Activated naive CD4-positive, alpha-beta T cell treated with anti-CD3 and anti-CD28 coated beads for 36 hours (primary cell): ENCODE measurements at places on chromosomes 16 and 17.
A peak's percentile ranks its signal among the peaks of the same experiment; 100 is the strongest.

DNA sequence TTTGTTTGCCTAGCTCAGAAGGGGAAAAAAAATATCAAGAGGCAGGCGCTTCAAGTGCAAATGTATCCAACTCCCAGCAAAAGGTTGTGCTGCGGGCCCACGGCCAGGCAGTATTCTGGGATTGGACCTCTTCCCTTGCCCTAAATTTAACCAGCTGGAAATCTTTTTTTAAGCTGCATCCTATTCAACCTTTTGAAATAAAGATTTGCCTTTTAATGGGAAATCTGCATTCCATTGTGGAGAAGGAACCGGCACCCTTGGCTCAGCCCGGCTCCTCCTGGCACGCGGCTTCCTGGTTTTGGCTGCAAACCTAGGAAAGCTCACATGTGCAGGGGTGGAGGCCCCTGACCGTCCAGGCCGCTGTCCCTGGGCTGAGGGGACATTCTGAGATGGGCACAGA is 38.8 kb upstream of the ENPP7 start:
- peaks cover 4% of the 10 kb centered on the region for H3K4me1 ChIP-seq
- H3K4me3 ChIP-seq: no peak overlapping the region
- DNase-seq: no peak
- peaks cover 26% of the 10 kb centered on the region for H3K27me3 ChIP-seq
- no peaks in the 10 kb centered on the region for H3K36me3 ChIP-seq

DNA sequence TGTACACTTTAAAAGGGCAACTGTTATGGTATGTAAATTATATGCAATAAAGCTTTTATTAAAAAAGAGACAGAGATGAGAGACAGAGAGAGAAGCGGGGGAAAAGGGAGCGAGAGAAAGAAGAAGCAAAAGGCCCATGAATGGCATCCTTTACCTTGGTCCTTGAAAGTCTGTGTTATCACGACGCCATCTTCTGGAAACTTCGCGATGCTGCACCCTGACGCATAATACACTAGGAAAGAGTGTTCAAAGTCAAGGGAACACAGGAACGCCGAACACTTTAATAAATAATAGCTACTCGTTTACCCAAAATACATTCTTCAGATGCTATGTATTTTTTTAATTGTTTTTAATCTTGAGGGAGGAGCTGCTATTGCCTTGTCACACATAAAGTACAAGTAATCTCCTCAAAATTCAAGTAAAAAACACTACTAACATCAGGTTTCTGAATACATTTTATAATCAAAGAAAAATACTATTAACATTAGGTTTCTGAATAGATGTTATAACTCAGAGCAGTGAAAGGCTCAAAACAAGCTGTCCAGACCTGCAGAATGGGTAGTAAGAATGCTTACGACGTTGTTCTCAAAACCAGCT is 23.0 kb upstream of the SLC38A8 start:
- H3K4me3 ChIP-seq: no peak overlapping the region
- DNase-seq: peak; percentile 67
- no peak overlapping the region for H3K27ac ChIP-seq
- H3K27me3 ChIP-seq: no peaks in the 10 kb centered on the region

- H3K36me3 ChIP-seq: peaks cover 18% of the 10 kb centered on the region
- H3K27me3 ChIP-seq: no peaks in the 10 kb centered on the region
- no peak overlapping the region for H3K4me3 ChIP-seq
- peaks cover 52% of the 10 kb centered on the region for H3K4me1 ChIP-seq
Measured at GRCh38 chr17:64007838-64008282, 9.7 kb downstream of the PRR29 start.

- peak; percentile 40 for DNase-seq
- no peak overlapping the region for H3K27ac ChIP-seq
- no peaks in the 10 kb centered on the region for H3K27me3 ChIP-seq
- H3K4me1 ChIP-seq: peaks cover 6% of the 10 kb centered on the region
- H3K4me3 ChIP-seq: no peak overlapping the region
Measured at GRCh38 chr17:49290690-49291359, 60.2 kb upstream of the PHOSPHO1 start.

DNA sequence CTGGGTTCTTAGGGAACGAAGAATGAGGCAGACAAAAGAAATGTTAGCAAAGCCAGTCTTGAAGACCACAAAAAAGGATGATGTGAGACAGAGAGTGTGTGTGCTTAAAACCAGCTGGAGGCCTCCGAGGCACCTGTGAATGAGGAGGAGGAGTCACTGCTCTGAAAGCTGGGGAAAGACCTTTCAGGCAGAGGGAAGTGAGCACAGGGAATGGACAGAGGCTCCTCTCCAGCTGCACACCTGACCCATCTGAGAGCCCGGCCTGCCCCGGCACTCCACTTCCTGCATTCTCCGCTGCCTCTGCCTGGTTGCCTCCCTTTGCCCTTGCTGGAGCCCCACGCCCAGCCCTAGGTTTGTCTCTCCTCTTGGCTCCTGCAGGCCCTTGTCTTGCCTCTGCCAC is 55.2 kb upstream of the SREBF1 start:
- DNase-seq: no peak
- H3K4me1 ChIP-seq: peaks cover 2% of the 10 kb centered on the region
- no peak overlapping the region for H3K27ac ChIP-seq
- H3K4me3 ChIP-seq: no peak overlapping the region
- no peaks in the 10 kb centered on the region for H3K27me3 ChIP-seq

- peaks cover under 1% of the 10 kb centered on the region for H3K4me1 ChIP-seq
- H3K4me3 ChIP-seq: no peak overlapping the region
- no peaks in the 10 kb centered on the region for H3K36me3 ChIP-seq
- H3K27me3 ChIP-seq: peaks cover 15% of the 10 kb centered on the region
- no peak overlapping the region for H3K27ac ChIP-seq
- no peak for DNase-seq
Measured at GRCh38 chr17:45013021-45013997, 38.1 kb downstream of the DCAKD start.

DNA sequence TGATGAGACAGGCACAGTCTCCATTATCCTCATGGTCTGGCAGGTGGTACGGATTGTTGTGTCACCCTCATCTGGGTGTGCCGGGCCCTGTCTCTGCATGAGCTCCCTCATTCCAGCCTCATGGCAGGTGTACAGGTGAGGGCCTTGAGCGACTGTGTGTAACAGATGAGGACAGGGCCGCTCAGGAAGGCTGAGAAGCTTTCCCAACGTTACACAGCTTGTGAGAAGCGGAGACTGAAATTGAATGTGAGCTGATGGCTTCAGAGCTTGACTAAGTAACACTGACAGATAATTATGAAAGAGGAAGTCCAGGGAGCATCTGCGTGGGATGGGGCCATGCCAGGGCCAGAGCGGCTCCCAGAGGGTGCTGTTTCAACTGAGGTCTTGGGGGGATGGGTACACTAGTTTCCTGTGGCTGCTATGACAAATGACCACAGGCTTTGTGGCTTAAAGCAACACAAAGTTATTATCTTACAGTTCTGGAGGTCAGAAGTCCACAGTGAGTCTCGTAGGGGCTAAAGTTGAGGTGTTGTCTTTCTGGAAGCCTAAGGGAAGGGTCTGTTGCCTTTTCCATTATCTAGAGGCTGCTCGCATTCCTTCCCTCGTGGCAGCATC is 36.7 kb downstream of the CMIP start:
- H3K4me1 ChIP-seq: peaks cover 50% of the 10 kb centered on the region
- DNase-seq: no peak
- no peaks in the 10 kb centered on the region for H3K27me3 ChIP-seq
- no peak overlapping the region for H3K27ac ChIP-seq
- H3K4me3 ChIP-seq: no peak overlapping the region

- DNase-seq: no peak
- peaks cover 4% of the 10 kb centered on the region for H3K36me3 ChIP-seq
- H3K4me3 ChIP-seq: no peak overlapping the region
- H3K27me3 ChIP-seq: no peaks in the 10 kb centered on the region
- no peaks in the 10 kb centered on the region for H3K4me1 ChIP-seq
- H3K27ac ChIP-seq: no peak overlapping the region
Measured at GRCh38 chr16:78289844-78290277, 190.4 kb downstream of the WWOX start.

GRCh38 chr17:64236827-64237403 is 26.1 kb downstream of the TEX2 start:
- H3K27ac ChIP-seq: no peak overlapping the region
- peaks cover 29% of the 10 kb centered on the region for H3K4me1 ChIP-seq
- DNase-seq: no peak
- no peak overlapping the region for H3K4me3 ChIP-seq

- H3K36me3 ChIP-seq: no peaks in the 10 kb centered on the region
- H3K27ac ChIP-seq: no peak overlapping the region
- no peak overlapping the region for H3K4me3 ChIP-seq
- no peak for DNase-seq
- no peaks in the 10 kb centered on the region for H3K27me3 ChIP-seq
Measured at GRCh38 chr17:31417051-31417792, 25.7 kb downstream of the RAB11FIP4 start.

GRCh38 chr17:4788159-4788806 is 481 bp upstream of the GLTPD2 start:
- no peak for DNase-seq
- peaks cover 53% of the 10 kb centered on the region for H3K27me3 ChIP-seq
- peaks cover 2% of the 10 kb centered on the region for H3K36me3 ChIP-seq
- peak overlapping the region; percentile 85 for H3K4me3 ChIP-seq
- peaks cover 33% of the 10 kb centered on the region for H3K4me1 ChIP-seq
- no peak overlapping the region for H3K27ac ChIP-seq

GRCh38 chr17:77141846-77142449 is 1.2 kb downstream of the SEC14L1 start:
- H3K4me1 ChIP-seq: peaks cover 51% of the 10 kb centered on the region
- H3K27me3 ChIP-seq: no peaks in the 10 kb centered on the region
- peak overlapping the region; percentile 70 for H3K27ac ChIP-seq
- no peak for DNase-seq

DNA sequence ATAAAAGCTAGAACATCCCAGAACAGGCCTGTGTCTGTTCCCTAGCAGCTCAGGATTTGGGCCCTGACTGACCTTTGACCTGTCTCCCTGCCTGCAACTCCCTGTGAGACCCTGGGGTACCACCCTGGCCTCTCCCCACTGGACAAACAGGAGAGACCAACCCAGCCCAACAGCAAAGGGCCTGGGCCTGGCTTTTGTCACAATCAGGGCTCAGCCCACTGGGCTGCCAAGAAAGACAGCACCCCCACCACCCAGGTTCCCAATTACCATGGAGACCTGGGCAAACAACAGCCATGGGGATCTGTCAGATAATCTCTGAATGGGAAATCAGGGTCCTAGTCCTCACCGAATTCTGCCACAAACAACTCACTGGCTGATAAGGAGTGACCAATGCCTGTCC is 11.1 kb downstream of the PLLP start:
- no peak for DNase-seq
- peaks cover 30% of the 10 kb centered on the region for H3K4me1 ChIP-seq
- H3K27me3 ChIP-seq: no peaks in the 10 kb centered on the region
- no peaks in the 10 kb centered on the region for H3K36me3 ChIP-seq
- no peak overlapping the region for H3K27ac ChIP-seq

- no peaks in the 10 kb centered on the region for H3K4me1 ChIP-seq
- no peak overlapping the region for H3K4me3 ChIP-seq
- H3K27me3 ChIP-seq: no peaks in the 10 kb centered on the region
- H3K36me3 ChIP-seq: no peaks in the 10 kb centered on the region
- H3K27ac ChIP-seq: no peak overlapping the region
- no peak for DNase-seq
Measured at GRCh38 chr16:70678898-70679670, 6.8 kb downstream of the MTSS2 start.

- H3K27ac ChIP-seq: no peak overlapping the region
- no peak overlapping the region for H3K4me3 ChIP-seq
- no peaks in the 10 kb centered on the region for H3K36me3 ChIP-seq
- DNase-seq: no peak
- no peaks in the 10 kb centered on the region for H3K4me1 ChIP-seq
- no peaks in the 10 kb centered on the region for H3K27me3 ChIP-seq
Measured at GRCh38 chr16:65579050-65579449, 457.2 kb upstream of the CDH11 start.

DNA sequence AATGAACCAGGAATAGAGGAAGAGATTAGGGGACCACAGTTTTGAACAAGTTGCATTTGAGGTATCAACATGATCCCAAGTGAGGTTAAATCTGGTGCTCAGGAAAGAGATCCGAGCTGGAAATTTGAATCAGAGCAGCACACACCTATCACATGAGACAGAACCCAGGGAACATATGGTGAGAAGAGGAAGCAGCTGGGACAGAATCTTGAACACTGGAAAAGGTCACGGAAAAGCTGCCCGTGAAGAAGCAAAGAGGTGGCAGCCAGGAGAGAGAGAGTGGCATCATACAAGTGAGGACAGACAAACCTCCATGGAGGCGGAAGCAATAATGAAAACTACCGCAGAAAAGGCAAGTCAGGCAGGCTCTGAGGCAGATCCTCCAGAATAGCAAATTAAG is 36.1 kb downstream of the USP31 start:
- H3K4me1 ChIP-seq: no peaks in the 10 kb centered on the region
- no peak overlapping the region for H3K27ac ChIP-seq
- no peak for DNase-seq
- H3K4me3 ChIP-seq: no peak overlapping the region
- no peaks in the 10 kb centered on the region for H3K27me3 ChIP-seq

DNA sequence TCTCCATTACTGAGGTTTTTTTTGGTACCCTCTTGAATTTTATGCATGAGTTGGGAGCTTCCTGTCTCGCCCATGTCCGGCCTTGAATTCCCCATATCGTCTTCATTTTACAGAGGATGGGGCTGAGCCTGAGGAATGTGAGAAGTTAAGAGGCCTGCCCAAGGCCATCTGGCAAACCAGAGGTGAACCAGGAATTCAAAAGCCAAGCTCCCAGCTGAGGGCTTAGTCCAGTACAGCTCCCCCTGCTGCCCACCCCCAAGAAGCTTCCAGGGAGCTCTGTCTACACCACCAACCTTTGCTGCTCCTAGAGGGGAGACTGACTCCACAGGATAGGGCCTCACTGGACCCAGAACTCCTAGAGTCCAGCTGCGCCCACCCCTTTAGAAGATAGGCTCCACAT is 20.7 kb upstream of the C16orf78 start:
- H3K4me1 ChIP-seq: no peaks in the 10 kb centered on the region
- DNase-seq: no peak
- H3K4me3 ChIP-seq: no peak overlapping the region
- H3K27me3 ChIP-seq: peaks cover 25% of the 10 kb centered on the region

DNA sequence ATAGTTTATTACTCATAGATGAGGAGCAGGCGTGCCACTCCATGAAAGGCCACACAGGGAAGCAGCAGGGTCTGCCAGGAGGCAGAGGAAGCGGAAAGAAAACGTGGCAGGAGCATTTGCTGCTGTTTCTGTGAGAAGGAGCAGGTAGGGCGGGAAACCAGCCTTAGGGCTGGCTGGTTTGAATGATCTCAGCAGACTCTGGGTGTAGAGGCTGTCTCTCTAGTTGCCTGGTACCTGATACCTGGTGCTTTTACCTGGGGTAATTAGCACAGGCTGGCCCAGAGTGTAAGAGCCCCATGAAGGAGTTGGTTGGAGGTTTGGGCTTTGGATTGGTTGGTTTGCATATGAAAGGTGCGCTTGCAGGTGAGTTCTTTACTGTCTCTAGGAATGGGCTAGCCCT is 205.0 kb upstream of the CACNG3 start:
- H3K36me3 ChIP-seq: peaks cover 9% of the 10 kb centered on the region
- no peak for DNase-seq
- H3K4me1 ChIP-seq: no peaks in the 10 kb centered on the region
- no peak overlapping the region for H3K27ac ChIP-seq
